Activated naive CD4-positive, alpha-beta T cell treated with anti-CD3 and anti-CD28 coated beads, Interleukin-2, amount 50 U/mL, for 16 hours (primary cell): ENCODE measurements at places on chromosomes 4 and X.

- no peak for DNase-seq
Measured at GRCh38 chr4:150023489-150023888, 54.8 kb upstream of the DCLK2 start.

DNA sequence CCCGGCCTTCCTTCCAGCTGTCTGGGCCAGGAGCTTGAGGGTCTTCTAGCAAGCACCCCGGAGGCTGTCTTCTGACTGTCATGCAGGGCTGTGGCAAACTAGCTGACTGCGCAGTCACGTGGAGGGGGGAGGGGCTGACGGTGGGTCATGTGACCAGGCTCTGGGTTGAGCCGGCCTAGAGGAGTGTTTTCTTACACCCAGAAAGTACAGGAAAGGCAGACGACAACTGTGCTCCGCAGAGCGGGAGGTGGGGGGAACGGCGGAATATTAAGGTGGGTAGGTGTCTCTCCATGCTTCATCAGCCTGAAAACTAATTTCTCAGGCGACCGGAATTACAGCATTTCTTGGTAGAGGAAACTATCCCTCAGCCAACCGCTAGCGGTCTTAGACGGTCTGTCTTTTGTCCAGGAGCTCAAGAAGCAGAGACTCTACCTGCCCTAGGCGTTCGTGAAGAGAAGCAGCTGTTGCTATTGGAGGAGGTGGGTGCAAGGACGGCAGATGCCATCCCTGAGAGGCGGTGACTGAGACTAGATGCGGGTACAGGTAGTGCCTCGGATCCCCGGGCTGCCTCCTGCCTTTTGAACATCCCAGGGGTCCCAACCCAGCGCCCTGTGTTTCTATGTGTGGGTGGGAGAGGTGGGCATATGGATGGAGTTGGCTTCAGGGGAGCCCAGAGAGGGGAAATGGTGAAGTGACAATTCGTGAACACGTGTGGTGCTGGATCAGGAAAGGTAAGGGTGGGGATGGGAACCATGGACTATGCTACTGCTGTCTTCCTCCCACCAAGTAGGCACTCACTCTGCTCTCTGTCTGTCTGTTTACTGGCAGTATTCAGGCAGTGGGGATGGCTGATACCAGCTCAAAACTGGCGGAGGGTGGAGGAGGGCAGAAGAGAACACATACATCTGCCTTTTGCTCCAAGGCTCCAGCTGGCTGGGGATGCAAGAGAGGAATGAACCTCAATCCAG, 8.8 kb downstream of the GPRASP1 start:
- peak; percentile 83 for DNase-seq

GRCh38 chr4:112817933-112818593, 181.1 kb downstream of the LARP7 start:
- peak; percentile 19 for DNase-seq

DNA sequence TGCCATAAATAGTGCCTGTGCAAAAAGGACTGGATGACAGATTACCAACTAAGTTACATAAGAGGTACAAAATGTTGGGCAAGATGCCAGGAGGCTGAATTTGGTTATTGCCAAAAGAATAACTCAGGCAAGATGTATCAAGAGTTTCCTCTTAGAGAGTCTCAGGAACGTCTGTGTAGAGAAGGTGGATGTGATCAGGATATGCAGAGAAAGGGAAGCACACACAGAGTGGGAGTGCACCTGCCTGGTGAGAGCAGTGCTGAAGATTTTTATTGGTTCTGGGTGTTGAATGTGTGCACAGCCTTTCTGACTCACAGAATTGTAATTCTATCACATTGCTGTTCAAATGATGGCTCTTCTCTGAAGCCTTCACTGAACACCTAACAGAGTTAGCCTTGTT, 156.8 kb upstream of the HS3ST1 start:
- no peak for DNase-seq

GRCh38 chrX:37361596-37361995, 12.4 kb downstream of the PRRG1 start:
- no peak for DNase-seq

GRCh38 chrX:31269914-31270313, 198.1 kb upstream of the FTHL17 start:
- no peak for DNase-seq

GRCh38 chrX:54442790-54443189, 2.6 kb downstream of the TSR2 start:
- DNase-seq = no peak

- no peak for DNase-seq
Measured at GRCh38 chrX:103540145-103540544, 20.9 kb upstream of the RAB40A start.

- no peak for DNase-seq
Measured at GRCh38 chr4:25474690-25475089, 97.6 kb downstream of the ANAPC4 start.

GRCh38 chr4:6926681-6927478, 17.3 kb downstream of the TBC1D14 start:
- peak; percentile 62 for DNase-seq

GRCh38 chr4:144649646-144650045, 3.7 kb downstream of the HHIP start:
- no peak for DNase-seq

DNA sequence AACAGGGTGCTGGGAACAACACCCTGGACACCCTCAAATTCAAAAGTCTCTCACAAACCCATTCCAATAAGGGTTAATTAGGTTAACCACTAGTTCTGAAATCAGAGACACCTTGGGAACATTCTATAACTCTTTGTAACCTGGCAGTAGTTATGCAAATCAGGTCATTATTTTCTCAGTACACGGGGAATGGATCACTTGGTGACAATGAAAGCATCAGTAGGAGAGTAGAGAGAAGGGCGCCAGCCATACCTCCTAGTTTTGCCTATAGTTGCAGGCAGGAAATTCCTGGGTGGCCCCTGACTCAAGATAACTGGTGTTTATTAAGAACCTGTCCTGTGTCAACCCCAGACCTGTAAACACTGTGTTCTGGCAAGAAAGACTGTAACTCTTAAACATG, 2.5 kb downstream of the CCDC110 start:
- no peak for DNase-seq

DNA sequence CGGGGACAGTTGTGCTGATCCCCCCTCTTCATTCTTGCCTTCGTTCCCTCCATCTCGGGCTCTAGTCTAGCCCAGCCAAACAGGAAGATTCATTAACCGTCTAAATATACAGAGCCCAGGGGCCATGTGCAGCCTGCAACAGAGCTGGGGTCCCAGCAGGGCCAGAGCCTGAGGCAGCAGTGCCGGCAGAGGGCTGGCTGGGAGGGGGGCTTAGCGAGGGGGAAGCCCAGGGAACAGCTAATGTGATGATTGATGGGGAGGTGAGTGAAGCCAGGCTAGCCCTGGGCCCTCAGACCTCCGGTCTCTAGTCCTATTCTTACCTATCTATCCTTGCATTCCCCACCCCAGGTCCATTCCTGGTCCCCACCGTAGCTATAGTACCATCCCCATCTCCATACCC, 22.3 kb downstream of the EFNB1 start:
- no peak for DNase-seq

DNA sequence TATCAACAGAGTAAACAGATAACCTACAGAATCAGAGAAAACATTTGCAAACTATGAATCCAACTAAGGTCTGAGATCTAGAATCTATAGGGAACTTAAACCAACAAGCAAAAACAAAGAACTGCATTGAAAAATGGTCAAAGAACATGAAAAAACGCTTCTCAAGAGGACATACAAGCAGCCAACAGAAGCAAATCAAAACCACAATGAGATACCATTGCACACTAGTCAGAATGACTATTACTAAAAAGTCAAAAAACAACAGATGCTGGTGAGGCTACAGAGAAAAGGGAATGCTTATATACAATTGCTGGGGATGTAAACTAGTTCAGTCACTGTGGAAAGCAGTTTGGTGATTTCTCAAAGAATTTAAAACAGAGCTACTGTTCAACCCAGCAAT, 255.7 kb downstream of the TMEM47 start:
- DNase-seq = no peak

GRCh38 chr4:31545330-31545729, 825.2 kb downstream of the PCDH7 start:
- no peak for DNase-seq

- DNase-seq = no peak
Measured at GRCh38 chrX:24676403-24677024, 17.2 kb upstream of the POLA1 start.

- DNase-seq = no peak
Measured at GRCh38 chrX:75229774-75230173, 44.1 kb upstream of the UPRT start.

- DNase-seq = no peak
Measured at GRCh38 chr4:186717556-186717955, 6.1 kb downstream of the FAT1 start.

GRCh38 chrX:149504226-149504914, 736 bp downstream of the IDS start:
- peak; percentile 52 for DNase-seq

DNA sequence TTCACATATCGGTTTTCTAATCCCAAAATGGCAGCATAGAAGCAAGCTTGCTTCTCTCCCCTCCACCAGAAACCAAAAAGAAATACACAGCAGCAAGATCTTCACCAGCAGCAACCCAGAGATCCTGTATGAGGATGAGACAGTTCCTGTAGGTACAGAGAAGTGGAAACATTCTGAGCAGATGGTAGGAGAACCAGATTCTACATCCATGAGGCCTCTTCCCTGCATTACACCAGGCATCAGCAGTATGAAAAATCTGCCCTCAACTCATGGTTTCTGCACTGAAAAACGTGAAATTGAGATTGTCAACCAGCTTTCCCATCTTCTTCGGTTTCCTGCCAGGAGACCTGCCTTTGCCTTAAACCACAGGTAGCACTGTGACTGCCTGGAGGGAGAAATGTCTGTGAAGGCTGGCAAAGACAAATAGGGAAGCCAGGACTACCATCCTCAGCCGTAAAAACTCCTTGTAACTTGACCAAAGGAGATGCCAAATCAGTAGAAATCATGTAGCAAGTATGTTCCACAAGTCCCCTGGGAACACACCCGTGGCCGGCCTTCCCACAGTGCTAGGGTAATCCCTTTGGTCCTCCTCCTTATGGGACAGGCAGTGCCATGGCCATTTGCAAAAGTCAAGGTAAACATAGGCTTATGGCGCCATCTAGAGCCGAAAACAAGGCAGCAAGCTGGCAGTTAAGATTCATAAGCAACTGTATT, 24.0 kb upstream of the MTHFD2L start:
- peak; percentile 18 for DNase-seq

DNA sequence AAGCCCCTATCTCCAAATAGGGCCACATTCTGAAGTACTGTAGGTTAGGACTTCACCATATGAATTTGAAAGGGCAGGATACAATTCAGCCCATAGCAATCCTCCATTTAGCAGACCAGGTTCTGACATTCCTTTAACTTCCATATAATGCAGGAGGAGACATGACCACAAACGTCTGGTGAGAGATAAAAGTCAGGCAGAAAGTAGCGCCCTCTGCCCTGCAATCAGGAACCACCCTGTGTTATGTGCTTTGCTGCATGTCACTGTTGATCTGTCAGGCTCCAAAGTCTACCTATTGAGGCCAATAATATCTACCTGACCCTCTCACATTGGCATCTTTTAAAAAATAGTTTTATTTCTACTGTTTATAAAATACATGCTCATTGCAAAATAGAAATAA, 30.2 kb upstream of the SEPSECS start:
- no peak for DNase-seq

DNA sequence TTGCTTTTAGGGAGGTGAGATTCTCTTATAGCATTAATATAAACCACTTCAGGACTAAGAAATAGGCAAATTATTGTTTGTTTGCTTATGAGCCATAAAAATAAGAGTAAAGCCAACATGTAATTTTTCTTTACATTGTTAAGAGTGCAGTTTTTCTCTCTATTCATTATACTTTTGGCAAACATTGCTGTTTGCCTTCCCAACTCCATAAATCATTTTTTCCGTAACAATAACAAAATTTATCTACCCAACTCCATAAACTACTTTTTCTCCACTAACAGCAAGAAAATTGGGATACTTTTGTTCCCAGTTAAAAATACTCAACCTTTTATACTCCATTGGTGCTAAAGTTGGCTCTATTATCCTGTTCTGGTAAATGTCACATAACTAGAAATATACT, 229.7 kb upstream of the GPRIN3 start:
- DNase-seq = no peak

DNA sequence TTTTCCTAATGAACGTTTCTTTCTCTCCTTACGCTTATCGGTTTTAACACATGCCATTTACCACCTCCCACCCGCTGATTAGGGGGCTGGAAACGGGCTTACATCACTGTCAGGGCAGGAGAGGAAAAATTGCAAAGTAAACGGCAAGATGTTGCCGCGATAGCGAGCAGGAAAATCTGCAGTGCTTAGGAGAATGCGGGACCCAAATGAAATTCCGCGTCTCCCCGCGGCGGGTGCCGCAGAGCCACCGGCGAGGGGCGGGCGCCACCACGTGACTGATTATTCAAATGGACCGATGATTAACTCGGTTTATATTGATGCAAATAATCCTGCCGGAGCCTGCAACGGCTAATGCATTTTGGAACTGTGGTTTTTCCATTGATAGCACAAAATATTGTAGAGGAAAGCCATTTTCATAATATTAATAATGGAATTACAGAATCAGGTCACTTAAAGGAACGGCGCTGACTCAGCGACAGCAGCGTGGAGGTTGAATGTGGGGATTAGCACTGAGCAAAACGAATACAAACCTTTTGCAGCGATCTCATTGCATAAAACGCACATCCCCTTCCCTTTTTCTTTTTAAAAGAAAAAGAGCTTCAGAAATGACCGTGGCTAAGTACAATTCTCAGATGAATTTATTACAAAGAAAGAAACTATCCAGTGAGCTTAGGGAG, 224.2 kb downstream of the STIM2 start:
- peak; percentile 17 for DNase-seq

- DNase-seq = no peak
Measured at GRCh38 chrX:39866229-39866628, 231.5 kb downstream of the BCOR start.

DNA sequence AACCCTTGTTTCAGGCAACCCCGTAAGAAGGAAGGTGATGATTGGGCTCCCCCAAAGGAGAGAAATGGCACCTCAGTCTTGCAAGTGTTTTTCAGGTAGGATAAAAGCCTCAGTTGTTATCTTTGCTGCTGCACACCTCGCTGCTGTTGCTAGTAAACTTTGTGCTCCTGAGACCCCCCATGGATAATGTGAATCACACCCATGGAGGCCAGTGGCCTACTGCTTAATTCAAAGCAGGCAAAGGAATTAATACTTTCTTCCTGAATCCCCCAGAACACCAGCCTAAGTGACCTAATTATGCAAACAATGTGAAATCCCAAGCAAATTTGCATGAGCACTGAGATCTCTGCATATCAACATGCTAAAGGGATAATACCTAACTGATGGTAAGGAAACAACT, 337.5 kb downstream of the GRIA2 start:
- no peak for DNase-seq
